ENCODE measurements at places on chromosomes 5 and 9.

DNA sequence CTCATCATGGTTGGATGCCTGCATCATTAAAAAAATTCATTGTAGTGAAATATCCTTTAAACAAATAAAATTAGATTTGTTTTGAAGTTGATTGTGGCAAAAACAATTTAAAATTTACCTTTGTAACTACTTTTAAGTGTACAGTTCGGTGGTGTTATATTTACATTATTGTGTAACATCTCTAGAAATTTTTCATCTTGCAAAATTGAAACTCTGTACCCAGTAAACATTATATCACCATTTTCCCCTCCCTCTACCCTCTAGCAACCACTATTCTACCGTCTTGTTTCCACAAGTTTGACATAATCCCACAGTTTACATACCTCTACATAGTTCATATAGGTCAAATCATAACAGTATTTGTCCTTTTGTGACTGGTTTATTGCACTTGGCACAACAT is 2.0 kb upstream of the KIAA1958 start:
- DNase-seq: no peak

DNA sequence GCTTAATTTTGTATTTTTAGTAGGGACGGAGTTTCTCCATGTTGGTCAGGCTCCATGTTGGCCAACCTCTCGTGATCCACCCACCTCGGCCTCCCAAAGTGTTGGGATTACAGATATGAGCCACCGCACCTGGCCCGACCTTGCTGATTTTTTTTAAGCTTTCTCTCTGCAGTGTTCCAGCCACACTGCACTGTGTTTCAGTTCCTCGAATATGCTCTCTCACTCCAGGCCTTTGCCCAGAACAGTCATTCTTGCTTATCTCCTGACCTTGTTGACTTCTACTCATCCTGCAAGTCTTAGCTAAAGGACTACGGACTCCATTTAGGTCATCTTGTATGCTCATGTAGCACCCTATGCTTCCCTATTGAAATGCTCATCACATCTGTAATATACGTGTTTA is 3.3 kb downstream of the SNAPC3 start:
- no peak for DNase-seq

GRCh38 chr5:13566871-13567339 is 377.6 kb downstream of the DNAH5 start:
- DNase-seq: peak; percentile 99

DNA sequence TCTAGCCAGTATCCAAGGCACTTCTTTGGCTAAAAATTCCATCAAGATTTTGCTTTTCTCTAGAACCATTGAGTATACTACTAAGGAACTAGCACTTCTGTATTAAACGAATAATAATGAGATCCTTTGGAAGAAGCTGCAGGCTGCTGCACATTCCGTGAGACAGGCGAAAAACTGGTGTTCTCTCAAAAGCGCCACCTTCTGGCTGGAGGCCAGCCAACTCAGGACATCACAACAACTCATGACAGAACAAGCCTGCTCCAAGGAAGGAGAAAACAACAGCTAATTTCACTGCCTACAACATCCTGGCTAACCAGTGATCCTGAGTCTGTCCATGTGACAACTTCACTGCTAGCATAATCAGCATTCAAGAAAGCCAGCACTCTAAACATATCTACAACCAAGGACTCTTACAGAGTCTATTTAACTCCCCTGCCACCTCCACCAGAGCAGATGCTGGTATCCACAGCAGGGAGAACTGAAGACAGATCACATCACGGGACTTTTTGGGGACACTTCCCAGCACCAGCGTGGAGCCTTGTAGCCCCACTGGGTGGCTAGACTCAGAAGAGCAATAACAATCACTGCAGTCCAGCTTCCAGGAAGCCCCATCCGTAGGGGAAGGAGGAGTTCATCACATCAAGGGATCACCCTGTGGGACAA is 150.5 kb downstream of the YTHDC2 start:
- DNase-seq: peak; percentile 15

GRCh38 chr5:148374690-148375360 is 8.9 kb upstream of the FBXO38 start:
- peak; percentile 65 for DNase-seq

DNA sequence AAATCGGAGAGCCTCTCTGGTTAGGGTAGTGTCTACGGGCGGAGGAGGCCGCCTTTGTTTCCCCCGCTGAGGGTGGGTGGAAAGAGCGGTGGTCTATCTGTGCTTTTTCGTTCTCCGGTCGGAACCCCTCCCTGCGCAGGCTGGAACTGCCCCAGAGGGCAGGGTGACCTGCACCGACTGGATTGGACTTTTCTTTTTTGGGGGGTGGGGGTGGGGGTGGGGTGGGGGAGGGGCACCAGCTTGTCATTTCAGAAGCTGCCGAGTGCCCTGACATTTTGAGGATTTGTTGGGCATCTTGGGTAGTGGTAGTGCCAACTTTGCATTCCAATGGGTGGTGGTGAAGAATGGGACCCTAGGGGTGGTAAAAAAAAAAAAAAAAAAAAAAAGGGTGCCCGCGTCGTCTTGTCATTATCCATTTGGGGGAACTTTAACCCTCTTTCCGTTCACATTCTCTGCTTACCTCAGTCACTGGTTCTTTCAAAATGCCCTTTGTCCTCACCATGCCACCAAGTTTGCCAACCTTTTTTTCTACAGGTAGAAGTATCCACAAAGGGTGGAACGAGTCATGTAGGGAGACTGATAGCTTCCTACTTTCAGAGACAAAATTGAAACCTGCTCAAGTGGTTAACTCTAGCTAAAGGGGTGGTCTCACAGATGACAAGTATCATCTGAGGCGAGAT is 1.3 kb downstream of the UBE2R2 start:
- no peak for DNase-seq

DNA sequence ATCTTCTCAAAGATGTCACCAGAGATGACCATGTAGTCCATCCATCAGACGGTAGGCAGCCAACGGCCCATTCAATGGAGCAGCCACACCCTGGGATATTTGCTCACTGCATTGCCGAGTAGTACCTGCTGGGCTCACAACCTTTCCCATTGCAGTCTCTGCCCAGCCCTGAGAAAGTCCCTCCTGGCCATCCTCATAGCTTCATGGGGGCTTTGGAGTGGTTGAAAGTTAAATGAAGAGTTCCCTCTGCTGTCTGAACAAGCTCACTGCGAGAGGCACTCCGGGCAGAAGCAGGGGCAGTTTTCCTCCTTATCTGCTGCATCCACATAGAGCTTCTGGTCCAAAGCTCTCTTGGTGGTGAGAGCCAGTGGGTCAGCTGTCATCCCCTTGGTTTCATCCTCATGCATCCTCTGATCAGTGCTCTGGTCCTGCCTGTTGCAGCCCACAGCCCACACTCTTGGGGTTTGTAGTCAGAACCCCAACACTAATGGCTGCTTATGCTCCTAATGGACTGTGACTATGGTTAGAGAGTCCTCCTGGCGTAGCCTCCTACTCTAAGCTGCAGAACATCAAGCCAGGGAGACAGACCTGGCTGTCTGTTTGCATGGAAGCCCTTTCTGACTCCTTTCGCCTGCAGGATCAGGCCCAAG is 23.3 kb downstream of the TNFSF8 start:
- no peak for DNase-seq

- peak; percentile 100 for DNase-seq
Observed at GRCh38 chr9:12813960-12814876, 39.4 kb downstream of the LURAP1L start.

- DNase-seq: no peak
Observed at GRCh38 chr5:30197662-30198061, 995.8 kb upstream of the CDH6 start.

DNA sequence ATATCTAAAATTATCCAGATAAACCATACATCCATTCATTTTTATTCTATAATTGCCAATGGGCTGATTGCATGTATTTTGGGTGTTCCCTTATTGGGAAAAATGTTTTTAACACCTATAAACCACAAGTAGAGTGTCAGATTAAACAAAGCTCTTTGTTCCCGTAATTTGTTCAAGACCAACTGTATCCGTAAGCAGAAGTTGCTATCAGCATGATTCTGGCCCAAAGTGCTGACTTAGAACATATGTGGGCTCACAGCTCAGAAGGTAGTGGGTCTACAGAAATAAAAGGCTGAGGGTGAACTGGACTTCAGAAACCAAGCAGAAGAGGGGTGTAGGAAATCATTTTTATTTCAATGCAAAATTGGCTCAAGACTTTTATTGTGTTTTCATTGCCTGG is 23.5 kb upstream of the IL7R start:
- DNase-seq: no peak

DNA sequence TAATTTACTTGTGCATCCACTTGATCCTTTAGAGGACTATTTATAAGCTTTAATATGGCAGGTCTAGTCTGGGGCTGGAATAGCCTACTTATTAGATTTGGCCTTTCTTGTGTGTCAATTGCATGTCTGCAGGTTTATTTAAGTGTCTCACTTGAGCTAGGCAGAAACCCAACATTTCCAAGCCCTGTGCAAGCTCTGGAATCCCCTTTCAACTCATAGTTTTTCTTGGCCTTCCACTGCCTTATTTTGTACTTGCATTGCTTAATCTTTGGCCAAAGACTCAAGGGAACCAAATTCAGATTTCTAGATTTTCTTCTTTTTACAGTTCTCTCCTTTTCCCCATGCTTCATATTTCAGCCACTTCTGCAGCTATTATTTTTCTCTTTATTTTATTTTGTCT is 102.4 kb upstream of the RFX3 start:
- DNase-seq: no peak

GRCh38 chr9:135422341-135422944 is 57.1 kb upstream of the PPP1R26 start:
- DNase-seq: no peak

- peak; percentile 22 for DNase-seq
Observed at GRCh38 chr5:76472335-76473008, 69.4 kb downstream of the IQGAP2 start.

- DNase-seq: no peak
Observed at GRCh38 chr9:114806526-114806900, 674 bp upstream of the TNFSF15 start.

GRCh38 chr5:73130811-73131210 is 10.4 kb downstream of the TMEM171 start:
- no peak for DNase-seq

DNA sequence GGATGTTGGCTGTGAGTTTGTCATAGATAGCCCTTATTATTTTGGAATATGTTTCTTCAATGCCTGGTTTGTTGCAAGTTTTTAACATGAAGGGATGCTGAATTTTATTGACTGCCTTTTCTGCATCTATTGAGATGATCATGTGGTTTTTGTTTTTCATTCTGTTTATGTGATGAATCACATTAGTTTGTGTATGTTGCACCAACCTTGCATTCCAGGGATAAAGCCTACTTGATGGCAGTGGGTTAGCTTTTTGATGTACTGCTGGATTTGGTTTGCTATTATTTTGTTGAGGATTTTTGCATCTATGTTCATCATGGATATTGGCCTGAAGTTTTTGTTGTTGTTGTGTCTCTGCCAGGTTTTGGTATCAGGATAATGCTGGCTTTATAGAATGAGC is 225.6 kb downstream of the PCSK1 start:
- no peak for DNase-seq

DNA sequence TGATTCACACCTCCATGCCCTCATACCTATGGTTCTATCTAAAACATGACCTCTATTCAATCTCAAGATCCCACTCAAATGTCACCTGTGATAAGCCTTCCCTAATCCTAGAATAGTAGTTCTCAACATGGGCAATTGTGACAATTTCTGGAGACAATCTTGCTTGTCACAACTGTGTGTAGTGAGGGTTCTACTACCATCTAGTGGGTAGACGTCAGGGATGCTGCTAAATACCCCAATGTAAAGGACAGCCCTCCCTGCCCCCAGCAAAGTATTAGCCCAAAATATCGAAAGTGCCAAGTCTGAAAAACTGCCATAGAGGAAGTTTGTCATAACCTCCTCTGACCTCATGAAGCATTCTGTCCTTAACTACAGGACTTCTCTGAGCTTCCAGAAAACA is 32.0 kb downstream of the TBCA start:
- no peak for DNase-seq

DNA sequence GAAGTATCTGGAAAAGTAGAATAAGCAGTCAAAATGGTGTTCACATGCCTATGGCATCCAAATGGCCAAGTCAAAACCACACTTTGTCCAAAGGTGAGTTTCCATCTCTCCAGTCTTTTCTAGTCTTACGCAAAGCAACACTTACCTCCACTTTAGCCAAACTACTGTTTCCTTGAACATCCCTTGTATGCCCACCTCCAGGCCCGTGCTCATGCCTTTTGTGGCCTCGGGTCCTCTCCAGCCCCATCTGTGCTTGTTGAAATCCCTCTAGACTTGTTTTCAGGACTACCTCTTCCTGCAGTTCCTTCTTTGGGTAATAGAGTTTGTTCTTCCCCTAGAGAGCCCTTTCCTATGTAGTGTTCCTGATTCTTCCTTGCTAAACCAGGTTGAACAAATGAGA is 61.0 kb downstream of the ANGPTL2 start:
- DNase-seq: no peak

DNA sequence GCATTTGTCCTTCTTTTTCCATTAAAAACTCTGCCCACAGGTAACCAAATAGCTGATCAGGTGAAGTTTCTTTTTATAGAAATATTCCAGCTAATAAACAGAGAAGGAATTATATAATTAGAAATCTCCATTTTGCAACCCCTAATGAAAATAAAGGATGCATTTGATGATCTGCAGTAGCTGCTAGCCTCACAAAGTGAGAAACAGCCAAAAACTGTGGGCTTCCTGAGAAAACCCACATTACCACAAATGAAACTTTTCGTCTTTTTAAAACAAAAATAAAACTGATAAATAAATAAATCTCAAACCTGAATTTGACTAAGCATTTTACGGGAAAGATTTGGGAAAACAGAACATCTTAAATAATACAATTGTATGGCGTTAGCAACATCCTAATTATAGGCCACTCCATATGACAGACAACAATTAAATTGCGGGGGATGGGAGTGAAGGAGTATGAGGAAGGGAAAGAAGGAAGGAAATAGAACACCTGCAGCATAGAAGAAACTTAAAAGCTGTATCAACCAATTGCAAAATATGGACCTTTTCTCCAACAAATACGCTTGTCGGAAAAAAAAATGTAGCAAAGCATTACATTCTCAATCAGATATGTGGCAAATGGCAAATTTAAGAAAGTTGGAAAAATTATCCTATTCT is 283.0 kb upstream of the ITGA1 start:
- no peak for DNase-seq

DNA sequence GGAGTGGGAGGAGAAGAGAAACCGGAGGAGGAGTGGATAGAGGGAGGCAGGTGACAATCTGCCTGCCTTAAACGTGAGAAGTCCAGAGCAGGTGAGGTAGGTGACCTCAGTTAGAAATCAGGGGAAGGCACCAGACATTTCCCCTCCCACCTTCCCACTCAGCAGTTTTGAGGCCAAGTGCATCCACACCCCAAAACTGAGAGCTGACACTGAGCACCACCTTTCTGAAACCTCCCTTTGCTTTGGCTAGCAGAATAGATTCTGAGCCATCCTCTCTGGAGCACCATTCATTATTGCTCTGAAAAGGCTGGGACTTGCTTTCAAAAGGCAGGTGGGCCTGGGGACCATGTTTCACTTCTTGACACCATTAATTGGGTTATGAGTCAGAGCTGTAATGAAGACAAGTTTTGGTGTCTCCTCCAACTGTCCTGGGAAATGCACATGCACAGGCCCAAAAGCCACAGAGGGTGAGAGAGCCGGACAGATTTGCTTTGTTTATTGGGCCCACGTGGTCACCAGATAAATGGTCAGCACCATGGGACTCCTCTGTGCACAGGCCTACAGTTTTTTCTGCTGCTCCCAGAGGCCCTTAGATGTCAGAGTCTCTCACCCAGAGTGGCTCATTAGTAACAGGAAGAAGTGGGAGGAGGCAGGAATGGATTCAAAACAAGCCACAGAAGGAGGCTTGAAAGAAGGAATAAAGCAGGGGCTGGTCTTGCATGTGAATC is 314.7 kb downstream of the TLE1 start:
- no peak for DNase-seq

Data from foreskin keratinocyte (primary cell).